LoVo (cell line): ENCODE measurements at places on chromosomes 3 and 15.

DNA sequence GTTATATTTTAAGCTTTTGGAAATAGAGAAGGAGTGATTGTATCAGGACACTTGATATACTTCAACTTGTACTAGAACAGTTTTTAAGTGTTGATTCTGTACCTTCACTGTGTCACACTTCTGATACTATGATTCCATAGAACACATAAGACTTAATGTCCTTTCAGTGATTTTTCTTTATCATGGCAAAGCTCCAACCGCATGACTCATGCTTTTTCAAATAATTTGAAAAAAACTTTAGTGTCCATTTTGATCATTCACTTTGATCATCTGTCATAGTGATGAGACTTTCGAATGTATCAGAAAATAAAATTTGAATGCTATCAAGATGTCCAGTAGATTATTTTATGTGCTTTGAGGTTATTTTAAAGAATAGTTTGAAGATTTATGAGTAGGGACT is 32.0 kb downstream of the AP4E1 start:
- DNase-seq, result no peak

GRCh38 chr15:89399238-89400115 is 64.9 kb upstream of the POLG start:
- DNase-seq, result no peak

DNA sequence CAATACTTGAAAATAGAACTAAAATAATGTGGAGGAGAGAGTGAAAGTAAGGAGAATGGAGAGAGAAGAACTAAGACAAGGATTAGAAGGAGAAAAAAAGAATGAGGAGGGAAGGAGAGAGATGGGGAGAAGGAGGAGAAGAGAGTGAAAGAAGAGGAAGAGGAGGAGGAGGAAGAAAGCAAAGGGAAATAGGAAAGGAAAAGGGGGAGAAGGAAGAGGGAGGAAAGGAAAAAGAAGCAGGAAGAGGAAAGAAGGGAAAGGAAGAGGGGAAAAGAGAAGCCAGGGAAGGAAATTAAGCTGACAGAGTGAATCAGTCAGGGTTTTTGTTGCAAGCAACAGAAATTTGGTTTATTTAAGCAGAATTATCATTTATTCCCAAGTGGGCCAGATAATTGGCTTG is 241.7 kb upstream of the P2RY1 start:
- no peak for DNase-seq

- no peak for DNase-seq
Measured at GRCh38 chr3:52774901-52775864, 2.2 kb upstream of the ITIH1 start.

GRCh38 chr3:156131241-156131640 is 10.9 kb downstream of the KCNAB1 start:
- DNase-seq, result no peak

DNA sequence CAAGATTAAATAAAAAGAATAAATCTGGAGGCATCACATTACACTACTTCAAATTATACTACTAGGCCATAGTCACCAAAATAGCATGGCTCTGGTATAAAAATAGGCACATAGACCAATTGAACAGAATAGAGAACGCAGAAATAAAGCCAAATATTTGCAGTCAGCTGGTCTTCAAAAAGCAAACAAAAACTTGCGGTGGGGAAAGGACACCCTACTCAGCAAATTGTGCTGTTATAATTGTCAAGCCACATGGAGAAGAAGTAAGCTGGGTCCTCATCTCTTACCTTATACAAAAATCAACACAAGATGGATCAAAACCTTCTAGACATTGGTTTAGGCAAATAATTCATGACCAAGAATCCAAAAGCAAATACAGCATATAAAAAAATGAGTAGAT is 259.2 kb upstream of the SLITRK3 start:
- DNase-seq, result no peak

- no peak for DNase-seq
Measured at GRCh38 chr3:141012571-141012970, 38.6 kb upstream of the SPSB4 start.

GRCh38 chr15:49900903-49901235 is 218.2 kb downstream of the ATP8B4 start:
- no peak for DNase-seq

- DNase-seq, result no peak
Measured at GRCh38 chr15:66472176-66472999, 25.2 kb downstream of the SNAPC5 start.

- no peak for DNase-seq
Measured at GRCh38 chr15:91192690-91193377, 92.8 kb downstream of the SV2B start.

DNA sequence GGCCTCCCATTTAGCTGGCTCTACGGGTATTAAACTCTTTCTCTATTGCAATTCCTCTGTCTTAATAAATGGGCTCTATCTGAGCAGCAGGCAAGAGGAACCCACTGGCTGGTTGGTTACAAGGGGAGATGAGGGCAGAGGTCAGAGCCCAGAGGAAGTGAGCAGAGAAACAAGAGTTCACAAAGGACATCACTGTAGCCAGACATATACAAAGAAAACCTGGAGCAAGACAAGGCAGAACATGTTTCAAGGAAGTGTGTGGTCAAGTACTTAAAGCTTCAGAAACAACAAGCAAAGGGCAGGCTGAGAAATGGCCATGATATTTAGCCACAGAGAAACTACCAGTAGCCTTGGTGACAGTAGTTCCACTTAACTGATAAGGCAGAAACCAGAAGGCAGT is 24.3 kb downstream of the SUSD5 start:
- DNase-seq, result no peak

DNA sequence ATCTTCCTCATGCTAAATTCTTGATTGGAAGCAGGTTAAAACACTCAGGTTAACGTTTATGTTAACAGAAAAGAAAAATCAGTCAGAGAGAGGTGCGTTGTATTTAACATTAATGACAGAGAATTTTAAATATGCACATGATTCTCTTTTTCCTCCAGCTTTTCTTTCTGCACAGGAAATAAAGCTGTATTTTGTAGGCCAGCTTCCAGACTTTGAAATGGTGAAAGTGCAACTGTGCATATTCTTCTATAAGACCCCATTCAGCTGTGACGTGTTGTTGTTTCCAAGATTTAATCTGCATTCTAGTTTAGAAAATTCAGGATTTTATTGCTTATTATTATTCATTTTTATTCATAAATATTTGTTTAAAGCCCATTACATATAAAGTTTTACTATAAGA is 11.8 kb downstream of the MBNL1 start:
- DNase-seq, result no peak

DNA sequence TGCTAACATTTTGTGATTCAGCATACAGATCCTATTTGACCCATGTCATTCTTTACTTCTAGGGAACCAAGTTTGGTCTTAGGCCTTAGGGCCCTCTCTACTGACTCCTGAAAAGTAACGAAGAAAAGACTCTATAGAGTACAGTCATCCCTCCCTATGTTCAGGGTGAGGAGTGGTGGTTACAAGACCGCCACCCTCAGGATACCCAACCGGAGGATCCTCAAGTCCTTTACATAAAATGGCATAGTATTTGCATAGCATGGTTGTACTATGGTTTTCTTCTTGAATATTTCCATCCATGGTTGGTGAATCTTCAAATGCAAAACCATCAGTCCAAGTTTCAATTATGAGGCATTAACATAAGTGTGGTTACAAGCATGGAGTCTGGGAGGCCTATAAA is 327.6 kb downstream of the FGF12 start:
- DNase-seq, result no peak

GRCh38 chr15:64067564-64068030 is 21.3 kb upstream of the DAPK2 start:
- DNase-seq, result peak; percentile 72

- peak; percentile 34 for DNase-seq
Measured at GRCh38 chr3:23752126-23752525, 53.6 kb upstream of the UBE2E1 start.

DNA sequence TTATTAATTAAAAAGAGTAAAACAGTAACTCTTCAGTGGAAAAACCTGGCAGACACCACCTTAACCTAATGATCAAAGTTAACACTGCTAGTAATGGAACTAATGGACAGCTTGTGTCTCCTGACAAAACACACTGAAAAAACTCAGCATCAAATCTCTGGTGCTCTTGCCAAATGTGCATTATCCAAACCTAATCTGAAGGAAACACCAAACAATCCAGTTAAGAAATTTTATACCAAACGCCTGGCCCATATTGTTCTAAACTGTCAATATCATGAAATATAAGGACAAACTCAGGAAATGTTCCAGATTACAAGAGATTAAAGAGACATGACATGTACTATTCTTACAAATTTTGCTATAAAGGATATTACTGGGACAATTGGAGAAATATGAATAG is 10.4 kb downstream of the RSL24D1 start:
- no peak for DNase-seq

DNA sequence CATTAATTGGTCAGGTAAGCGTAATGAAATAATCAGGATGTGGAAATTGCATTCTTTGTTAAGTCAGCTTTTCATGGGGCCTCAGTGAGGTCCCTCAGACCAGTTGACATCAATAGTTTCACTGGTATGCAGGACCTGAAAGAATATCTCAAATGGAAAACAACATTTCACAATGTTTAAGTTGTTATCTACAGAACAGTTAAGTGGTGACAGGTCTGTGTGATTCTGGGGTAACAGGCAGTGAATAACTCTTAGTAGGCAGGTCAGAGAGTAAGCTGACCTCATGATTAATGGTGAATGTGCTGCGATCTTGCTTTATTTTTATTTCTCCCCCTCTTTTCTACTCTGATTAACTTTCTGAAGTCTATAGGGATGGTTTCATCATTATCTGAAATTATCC is 28.9 kb upstream of the ACP3 start:
- no peak for DNase-seq

DNA sequence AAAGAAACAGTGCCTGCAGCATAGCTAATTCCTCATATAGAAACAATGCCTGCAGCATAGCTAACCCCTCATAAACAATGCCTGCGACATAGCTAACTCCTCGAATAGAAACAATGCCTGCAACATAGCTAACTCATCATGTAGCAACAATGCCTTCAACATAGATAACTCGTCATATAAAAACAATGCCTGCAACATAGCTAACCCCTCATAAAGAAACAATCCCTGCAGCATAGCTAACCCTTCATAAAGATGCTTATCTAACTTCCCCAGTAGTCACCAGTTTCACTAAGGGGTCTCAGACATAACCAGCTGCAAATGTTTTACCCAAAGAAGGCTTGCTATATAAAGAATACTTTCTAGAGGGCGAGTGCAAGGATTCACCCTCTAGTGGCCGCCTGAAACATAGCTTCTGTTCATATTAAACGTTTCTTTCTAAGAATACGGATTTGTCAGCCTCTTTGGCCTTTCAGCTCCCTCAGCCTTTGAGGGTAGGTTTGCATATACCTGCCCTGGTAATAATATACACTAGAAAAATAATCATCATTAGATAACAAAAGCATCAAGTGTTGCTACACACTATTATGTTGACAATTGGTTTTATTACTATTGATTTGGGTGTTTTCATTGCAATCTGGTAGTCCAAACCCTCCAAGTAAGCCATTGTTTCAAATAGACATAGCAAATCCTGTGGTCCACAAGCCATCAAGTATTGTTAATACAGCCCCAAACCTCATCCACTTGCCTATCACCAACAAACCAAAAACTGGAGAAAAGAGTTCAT is 44.4 kb upstream of the FAN1 start:
- peak; percentile 41 for DNase-seq

GRCh38 chr3:62046326-62046725 is 327.0 kb downstream of the FEZF2 start:
- DNase-seq, result no peak

GRCh38 chr3:97914388-97914787 is 57.8 kb downstream of the RIOX2 start:
- DNase-seq, result peak; percentile 62

DNA sequence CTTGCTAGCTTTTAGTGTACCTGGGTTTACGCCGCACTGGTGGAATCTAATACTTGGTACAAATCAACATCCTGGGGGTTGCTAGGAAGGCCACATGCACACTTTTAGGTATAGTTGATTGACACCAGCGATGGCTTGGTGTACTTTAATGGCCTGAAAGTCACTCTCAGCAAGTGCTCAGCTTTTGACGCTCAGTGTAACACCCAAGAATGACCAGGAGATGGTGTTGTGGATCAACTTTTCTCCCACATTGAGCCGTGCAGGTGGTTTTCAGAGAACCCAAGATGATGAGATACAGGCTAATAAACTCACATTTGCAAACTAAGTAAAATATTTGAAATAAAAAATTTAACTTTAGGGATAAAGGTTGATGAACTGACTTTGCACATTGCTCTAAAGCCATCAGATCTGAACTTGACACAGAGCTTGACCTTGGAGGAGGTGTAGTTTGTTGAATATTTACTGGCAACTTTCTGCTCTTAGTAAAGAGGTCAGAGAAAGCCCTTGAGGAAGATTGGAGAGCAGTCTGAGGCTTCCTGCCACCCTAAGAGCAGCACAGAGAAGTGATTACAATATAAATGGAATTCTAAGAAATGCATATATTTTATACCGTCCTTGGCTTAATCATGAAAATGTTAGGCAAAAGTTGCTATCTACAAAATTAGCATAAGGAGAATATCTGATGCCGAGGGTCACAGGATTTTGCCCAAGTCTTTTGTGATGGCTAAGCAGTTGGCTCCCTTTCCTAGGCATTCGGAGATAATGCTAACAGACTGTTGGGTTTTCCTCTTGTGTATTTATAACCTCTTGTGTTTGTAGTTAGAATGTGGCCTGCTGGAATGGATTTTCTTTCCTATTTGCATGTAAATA is 143.4 kb upstream of the RASGRP1 start:
- peak; percentile 69 for DNase-seq

DNA sequence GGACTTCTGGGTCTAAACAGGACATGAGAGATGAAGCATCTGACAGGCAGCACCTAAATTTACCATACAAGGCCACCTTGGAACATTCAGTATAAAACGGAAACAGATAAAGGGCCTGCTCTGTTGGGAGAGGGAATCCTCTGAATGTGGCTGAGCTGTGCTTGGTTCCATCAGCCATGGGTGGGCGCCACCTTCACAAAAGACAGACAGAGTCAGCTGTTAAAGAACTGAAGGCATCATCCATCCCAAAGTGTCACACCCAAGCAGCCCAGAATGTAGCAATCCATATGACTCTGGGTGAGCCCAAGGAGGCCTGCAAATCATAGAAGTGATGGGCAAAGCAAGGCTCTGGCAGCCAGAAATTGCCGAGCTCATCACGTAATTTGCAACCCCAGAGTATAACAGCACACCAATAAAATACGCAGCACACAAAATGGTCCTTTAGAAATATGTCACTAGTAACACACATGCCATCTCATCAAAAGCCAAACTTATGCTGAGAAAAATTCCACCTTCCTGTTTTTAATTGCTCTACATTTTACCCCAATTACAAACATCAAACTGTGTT is 24.8 kb upstream of the RBP1 start:
- no peak for DNase-seq

- no peak for DNase-seq
Measured at GRCh38 chr15:78314181-78314581, 14.8 kb upstream of the SKIC8 start.

GRCh38 chr3:15356176-15356575 is 23.8 kb upstream of the SH3BP5 start:
- no peak for DNase-seq

- DNase-seq, result no peak
Measured at GRCh38 chr15:26013981-26014380, 150.9 kb upstream of the ATP10A start.

GRCh38 chr3:150738688-150739087 is 24.3 kb downstream of the SIAH2 start:
- no peak for DNase-seq

- no peak for DNase-seq
Measured at GRCh38 chr15:66661432-66662096, 40.5 kb upstream of the SMAD6 start.
